Activated naive CD4-positive, alpha-beta T cell treated with anti-CD3 and anti-CD28 coated beads for 36 hours (primary cell): ENCODE measurements at places on chromosomes 2 and 18. TPM values are rescaled to one million over a fixed set of nuclear protein-coding genes. Genes with fewer than 3 reads are reported as not detected.

The RABL2A gene
- total RNA-seq, result 9.2 TPM

The TOGARAM2 gene
- 2.0 TPM for total RNA-seq

The LRRC30 gene
- total RNA-seq, result not detected

The KCNK3 gene
- not detected for total RNA-seq

The SIX3 gene
- total RNA-seq, result not detected

The AGAP1 gene
- total RNA-seq, result 0.95 TPM

The BMP10 gene
- total RNA-seq, result not detected

The AFF3 gene
- total RNA-seq, result 1.5 TPM

The SKA1 gene
- total RNA-seq, result 36.3 TPM

DNA sequence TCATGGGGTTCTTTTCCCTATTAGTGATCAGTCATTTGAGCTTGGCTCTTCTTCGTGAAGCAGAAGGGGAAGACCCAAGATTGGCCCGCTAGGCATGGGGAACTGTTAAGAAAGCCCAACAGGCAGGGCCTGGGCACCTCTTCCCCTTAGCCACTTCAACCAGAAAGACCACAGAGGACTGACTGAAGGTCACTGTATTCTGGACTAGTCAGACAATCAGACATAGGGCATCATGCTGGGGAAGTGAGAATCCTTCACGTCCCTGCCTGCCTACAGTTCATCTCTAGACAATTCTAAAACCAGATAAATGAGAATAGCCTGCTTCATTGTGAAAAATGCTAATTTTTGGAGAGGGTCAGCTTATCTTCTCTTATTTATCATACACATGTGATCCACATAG, 28.1 kb downstream of the FAP start:
- no peak for DNase-seq

- no peak for DNase-seq
These were observed 3.6 kb downstream of the ZAP70 start for GRCh38 chr2:97716695-97717612.

GRCh38 chr18:37042381-37042780, 213.5 kb downstream of the KIAA1328 start:
- no peak for DNase-seq

GRCh38 chr18:10190564-10190963, 263.9 kb upstream of the APCDD1 start:
- no peak for DNase-seq

- peak; percentile 43 for DNase-seq
These were observed 7.7 kb downstream of the MGAT5 start for GRCh38 chr2:134261398-134262131.

GRCh38 chr2:194003911-194004310, 1653.1 kb upstream of the SLC39A10 start:
- DNase-seq, result no peak

GRCh38 chr18:60446821-60447220, 74.2 kb upstream of the MC4R start:
- no peak for DNase-seq

- no peak for DNase-seq
These were observed 5.0 kb upstream of the OSR1 start for GRCh38 chr2:19363474-19363778.

DNA sequence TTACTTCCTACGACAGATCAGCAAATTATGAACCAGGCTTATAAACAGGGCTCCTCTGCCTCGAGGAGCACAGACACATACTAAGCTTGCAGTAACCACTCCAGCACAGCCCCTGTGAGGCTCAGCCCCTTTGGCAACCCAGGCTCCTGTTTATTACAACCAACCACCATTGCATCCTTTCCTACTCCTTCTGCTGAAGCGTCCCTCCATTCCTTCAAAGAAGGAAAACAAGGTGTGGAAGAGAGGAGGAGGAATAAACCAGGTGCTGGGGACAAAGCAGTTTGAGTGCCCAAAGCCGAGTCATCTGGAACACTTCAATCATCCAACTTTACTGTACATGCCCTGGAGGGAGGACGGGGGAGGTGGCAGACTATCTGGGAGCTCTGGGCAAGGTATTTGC, 87.2 kb upstream of the MGAT4A start:
- DNase-seq, result no peak

DNA sequence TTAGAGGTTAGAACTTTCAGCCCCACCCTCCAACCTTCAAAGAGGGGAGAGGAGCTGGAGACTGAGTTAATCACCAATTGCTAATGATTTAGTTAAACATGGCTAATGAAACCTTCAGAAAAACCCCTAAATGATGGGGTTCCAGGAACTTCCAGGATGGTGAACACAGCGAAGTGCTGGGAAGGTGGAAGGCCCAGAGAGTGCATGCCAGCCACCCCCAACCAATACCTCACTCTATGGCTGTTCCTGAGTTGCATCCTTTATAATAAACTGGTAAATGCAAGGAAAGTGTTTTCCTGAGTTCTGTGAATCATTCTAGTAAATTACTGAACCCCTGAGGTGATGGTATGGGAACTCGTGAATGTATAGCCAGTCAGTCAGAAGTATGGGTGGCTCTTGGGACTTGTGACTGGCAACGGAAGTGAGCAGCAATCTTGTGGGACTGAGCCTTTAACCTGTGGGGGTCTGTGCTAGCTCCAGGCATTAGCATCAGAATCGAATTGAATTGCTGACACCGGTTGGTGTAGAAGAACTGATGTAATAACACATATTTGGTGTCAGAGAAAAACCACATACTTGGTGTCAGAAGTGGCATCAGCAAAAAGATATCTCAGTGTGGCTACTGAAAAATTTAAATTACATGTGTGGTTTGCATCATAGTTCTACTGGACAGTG, 37.4 kb downstream of the NPHP1 start:
- DNase-seq, result no peak

DNA sequence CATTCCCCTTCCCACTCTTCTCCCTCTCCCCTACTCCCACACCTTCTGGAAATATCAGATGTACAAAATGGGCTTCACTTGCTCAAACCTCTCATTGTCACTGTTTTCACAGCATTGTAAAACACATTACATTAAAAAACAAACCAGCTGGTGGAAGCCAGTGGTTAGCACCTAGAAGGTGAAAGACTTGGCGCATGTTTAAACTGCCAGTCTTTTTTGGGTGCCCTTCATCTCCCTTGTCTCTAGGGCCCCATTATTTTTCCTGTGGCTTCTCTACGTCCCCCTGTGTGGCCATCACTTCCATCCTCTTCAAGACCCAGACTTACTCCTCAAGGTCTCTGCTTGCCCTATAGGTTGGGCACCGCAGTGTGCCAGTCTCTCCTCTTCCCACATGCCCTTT, 34.9 kb downstream of the MGAT5 start:
- DNase-seq, result no peak

DNA sequence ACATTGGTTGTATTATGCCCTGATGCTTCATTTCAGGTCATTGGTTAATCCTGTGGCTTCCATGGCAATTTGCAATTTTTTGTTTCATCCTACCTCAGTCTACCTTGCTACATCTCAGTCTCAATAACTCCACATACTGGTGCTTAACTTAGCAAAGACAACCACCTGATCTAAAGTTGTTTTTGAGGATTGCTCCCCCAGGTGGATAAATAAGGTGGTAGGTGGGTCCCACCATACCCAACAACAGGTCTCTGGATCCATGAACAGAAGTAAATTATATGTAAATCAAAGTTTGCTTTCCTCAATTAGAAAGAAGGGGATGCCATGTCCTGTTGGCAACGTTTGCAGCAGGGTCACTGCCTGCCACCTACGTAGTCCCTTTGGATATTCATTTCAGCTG, 7.0 kb downstream of the XIRP2 start:
- no peak for DNase-seq

- no peak for DNase-seq
These were observed 117.7 kb upstream of the ACVR1C start for GRCh38 chr2:157746234-157746950.

- DNase-seq, result no peak
These were observed 304.4 kb upstream of the HS6ST1 start for GRCh38 chr2:128622955-128623620.
